ENCODE measurements at places on chromosomes 13 and 19.

DNA sequence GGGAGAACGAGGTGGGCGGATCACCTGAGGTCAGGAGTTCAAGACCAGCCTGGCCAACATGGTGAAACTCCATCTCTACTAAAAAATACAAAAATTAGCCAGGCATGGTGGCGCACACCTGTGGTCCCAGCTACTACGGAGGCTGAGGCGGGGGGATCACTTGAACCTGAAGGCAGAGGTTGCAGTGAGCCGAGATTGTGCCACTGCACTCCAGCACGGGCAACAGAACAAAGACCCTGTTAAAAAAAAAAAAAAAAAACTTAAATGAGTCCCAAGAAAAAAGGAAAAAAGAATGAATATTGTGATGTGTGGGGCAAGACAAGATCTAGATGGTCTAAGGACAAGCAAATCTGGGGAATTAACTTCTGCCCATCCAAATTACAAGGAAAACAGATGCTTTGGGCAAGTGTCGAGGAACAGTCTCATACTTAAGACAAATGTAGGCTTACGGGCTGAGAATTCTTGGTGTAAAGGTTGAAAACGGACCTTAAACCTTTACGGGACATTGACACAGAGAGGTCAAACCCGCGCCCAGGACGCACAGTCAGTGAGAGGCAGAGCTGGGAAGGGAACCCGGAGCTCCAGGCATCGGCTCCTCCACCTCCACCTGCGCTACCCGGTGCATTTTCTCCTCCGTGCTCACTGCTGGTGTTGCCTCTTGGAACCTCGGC is 656 bp upstream of the ZNF324 start:
- no peak for DNase-seq

DNA sequence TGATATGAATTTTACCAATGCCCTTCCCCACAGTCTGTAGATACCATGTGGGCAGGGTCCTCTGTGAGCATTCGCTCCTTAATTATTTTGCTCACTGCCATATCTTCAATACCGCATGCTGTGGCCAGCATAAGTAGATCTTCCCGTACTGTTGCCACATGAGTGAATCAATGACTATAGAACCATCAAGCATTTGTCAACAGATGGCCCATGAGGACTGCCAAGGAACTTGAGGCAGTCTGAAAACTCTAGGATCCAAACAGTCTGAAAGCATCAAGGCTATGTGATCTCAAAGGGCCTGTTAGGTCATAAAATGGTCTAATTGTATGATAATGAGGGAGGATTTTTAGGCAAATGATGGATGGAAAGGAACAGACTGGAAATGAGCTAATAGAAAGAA is 27.4 kb upstream of the GPR12 start:
- DNase-seq: no peak

DNA sequence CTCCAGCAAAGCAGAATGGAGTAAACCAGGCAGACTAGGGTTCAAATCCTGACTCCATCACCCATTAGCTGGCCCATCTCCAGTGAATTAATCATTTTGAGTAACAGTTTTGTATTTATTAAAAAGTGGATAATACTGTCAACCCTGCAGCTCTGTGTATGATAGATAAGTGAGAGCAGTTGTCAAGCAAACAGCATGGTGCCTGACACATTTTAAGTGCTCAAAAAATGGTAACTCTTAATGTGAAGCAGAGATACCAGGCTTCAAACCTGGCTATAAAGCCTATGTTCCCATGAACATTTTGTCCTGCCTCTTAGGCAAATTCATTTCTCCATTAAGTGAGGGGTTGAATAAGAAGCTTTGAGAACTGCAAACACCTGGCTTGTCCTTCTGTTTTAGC is 409.6 kb downstream of the TBC1D4 start:
- no peak for DNase-seq

DNA sequence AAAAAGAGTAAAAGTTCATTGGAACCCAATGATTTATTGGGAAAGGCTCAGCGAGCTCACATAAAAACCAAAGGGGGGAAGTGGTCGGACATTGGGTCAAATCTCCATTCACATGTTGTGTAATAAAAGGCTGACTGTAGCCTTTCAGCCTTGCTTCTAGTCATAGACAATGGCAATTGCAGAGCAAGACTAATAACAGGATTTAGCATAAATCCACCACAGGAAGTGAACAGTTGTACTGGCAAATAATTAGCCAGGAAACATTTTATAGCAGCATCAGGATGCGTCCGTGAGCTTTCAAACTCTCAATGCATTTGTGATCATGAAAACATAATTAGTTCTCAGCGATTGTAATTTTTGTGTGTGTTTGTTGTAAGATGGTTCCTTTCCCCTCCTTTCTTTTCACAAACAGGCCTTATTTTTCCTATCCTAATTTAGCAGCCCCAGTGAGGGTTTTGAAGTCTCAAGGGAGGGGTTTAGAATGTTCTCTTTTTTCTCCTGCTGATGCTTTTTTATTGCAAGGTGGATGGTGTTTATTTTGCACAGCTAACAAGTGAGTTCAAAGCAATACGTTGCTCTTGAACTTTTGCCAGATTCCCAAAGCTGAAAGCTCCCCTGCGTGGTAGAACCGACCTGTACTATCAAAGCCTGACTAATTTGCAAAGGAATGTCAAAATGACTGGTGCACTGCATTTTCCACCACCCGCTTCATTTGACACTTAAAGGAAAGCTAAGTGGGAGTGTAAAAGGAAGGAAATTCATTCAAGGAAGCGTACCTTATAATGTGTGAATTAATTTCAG is 105.6 kb downstream of the SPRY2 start:
- DNase-seq: peak; percentile 0

GRCh38 chr13:43933378-43933777 is 53.7 kb downstream of the LACC1 start:
- DNase-seq: no peak

- DNase-seq: peak; percentile 72
Measured at GRCh38 chr19:679418-680286, 3.5 kb downstream of the FSTL3 start.

GRCh38 chr19:18349524-18350128 is 9.2 kb downstream of the PGPEP1 start:
- DNase-seq: peak; percentile 68

DNA sequence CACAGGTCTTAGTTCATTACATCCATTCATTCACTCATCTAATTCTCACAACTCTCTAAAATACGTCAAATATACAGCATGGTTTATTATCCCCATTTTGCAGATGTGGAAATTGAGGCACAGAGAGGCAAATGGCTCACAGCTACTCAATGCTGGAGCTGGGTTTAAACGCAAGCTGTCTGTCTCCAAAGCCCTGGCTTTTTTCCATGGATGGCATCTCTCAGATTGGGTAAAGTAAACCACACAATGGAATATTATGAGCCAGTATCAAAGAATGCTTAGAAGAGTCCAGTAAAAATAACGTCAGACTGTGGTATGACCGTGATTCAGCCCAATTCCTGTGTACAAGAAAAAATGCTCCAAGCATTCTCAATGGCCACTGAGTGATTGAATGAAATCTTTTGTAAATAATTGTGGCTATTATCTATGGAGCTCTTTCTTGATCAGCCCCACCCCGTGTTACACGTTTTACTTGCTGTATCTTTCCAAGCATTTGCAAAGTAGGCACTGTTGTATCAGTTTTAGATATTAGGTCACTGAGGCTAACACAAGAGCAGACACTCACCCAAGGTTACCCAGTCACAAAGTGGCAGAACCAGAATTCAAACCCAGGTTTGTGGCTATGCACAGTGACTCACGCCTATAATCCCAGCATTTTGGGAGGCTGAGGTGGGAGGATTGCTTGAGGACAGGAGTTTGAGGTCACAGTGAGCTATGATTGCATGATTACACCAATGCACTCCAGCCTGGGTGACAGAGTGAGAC is 5.5 kb upstream of the ACP7 start:
- no peak for DNase-seq

GRCh38 chr19:39475748-39476147 is 4.9 kb upstream of the TIMM50 start:
- DNase-seq: no peak

DNA sequence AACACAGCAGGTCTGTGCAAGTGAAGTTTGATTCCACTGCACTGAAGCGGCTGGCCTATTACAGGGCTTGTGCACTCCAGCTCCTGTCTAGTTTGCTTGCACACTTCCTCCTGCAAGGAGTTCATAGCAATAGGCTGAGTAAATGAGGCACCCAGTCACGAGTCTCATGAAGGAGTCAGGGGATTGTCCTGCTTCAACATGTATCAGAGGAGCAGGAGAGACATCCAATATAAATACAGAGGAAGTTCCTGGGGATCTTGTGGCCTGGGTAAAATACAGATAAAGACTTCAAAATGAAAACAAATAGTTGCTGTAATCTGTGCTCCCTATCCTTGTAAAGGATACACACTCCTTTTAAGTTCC is 259.9 kb downstream of the SLITRK1 start:
- DNase-seq: no peak

- no peak for DNase-seq
Measured at GRCh38 chr13:24279327-24280110, 29.9 kb upstream of the C1QTNF9 start.

- DNase-seq: no peak
Measured at GRCh38 chr13:23828866-23829265, 60.3 kb downstream of the MIPEP start.

GRCh38 chr19:56341948-56342347 is 27.3 kb upstream of the ZSCAN5A start:
- peak; percentile 3 for DNase-seq

GRCh38 chr13:66681403-66681802 is 548.7 kb downstream of the PCDH9 start:
- DNase-seq: peak; percentile 46

- DNase-seq: no peak
Measured at GRCh38 chr13:79346300-79346914, 59.6 kb downstream of the RBM26 start.

- no peak for DNase-seq
Measured at GRCh38 chr13:78325585-78325984, 277.8 kb downstream of the POU4F1 start.

DNA sequence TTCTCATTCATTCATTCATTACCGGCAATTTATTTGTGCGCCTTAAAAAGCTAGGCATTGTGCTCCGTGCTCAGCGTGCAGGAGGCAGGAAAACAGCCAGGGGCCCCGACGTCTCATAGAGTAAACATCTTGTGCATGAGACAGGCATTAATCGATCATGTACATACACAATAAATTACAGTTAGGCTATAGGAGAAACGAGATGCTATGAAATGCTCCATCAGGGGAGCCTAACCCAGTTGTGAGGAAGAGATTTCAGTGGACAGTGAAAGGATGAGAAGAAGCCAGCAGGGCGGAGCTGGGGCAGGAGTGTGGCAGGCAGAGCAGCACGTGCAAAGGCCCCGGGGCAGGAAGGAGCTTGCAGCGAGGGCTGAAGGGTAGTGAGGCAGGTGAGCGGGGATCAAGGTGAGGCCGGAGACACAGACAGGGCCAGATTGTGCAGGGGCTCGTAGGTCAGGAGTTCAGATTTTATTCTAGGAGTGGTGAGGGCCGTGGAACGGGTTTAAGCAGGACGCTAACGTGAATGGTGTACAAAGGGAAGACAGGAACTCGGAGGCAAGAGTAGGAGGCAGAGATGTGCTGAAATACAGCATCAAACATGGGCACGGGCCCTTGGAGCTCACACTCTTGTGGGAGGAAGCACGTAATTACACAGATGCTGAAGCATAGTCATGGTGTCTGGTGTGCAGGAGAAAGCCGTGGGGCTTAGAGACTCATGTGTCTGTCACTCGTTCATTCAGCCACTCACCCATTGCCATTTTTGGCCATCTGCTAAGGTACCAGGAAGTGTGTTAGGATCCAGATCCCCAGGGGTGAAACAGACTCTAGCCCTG is 7.8 kb upstream of the CACNG6 start:
- DNase-seq: no peak

DNA sequence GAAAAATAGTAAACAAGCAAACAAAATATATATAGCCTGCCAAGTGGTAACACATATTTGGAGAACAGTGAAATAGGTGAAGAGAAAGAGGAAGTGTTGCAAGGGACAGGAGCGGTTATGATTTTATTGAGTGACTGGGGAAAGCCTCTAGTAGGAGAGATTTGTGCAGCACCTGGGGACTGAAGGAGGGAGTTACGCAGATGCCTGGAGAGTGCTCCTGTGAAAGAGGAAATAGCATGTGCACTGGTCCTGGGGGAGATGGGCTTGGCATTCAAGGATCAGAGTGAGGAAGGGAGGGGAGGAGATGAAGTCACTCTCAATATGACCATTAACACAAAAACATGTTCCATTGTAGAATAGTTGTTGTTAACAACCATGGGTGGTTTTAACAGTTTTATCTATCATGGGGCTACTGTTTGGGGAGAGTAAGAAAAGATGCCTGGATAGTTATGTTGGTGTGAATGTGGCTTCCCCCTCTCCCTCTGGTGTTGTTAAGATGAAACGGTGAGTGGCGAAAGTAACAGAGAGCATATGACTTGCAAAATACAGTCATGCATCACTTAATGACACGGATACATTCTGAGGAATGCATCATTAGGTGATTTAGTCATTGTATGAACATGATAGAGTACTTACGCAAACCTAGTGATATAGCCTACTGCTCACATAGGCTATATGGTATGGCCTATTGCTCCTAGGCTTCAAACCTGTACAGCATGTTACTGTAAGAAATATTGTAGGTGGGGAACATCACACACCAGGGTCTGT is 251.7 kb upstream of the ARGLU1 start:
- DNase-seq: no peak

GRCh38 chr13:97110936-97111335 is 111.2 kb upstream of the MBNL2 start:
- DNase-seq: no peak

- no peak for DNase-seq
Measured at GRCh38 chr19:17436874-17437267, 11.6 kb downstream of the TMEM221 start.

DNA sequence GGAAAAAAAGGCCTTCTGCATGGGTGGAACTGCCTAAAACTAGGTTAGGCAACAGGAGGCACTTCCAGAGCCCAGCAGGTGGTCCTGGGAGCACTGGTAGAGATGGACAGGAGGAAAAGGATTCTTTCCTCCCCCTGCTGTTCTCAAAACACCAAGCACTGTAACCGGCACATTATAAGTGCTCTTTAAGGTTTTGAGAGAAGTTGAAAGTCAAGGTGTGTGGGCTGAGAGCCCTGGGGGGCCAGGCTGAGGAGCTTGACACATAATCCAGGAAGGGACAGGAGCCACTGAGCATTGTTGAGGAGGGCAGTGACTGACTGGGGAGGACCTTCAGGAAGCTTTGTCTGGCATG is 32.3 kb downstream of the SPATA13 start:
- no peak for DNase-seq

GRCh38 chr13:45391926-45392325 is 26.2 kb downstream of the SLC25A30 start:
- DNase-seq: no peak
